ENCODE measurements at places on chromosomes 3 and 15.

DNA sequence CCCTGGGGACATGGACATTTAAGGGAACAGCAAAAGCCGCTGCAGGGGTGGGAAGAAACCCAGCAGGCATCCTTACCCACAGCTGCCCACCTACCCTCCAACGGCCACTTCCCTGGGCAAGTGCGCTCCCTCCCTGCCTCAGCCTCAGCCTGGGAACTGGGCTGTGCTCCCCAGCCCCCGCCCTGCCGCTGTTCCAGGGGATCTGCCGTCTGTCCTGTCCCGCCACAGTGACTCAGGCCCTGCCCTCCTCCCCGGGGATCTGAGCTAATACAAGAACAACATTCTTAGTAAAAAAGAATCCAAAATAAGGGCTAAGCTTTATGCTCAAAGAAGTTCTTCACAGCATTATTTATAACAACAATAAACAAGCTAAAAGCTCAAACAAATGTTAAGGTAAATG lies 7.4 kb upstream of the IQSEC1 start:
- no peak for DNase-seq
- no peak overlapping the region for H3K4me3 ChIP-seq
- H3K4me1 ChIP-seq: peaks cover 4% of the 10 kb centered on the region
- H3K36me3 ChIP-seq: no peaks in the 10 kb centered on the region

GRCh38 chr3:172577987-172578570 lies 54.8 kb upstream of the TNFSF10 start:
- no peak overlapping the region for H3K27ac ChIP-seq
- H3K4me1 ChIP-seq: peaks cover 20% of the 10 kb centered on the region
- no peaks in the 10 kb centered on the region for H3K27me3 ChIP-seq
- DNase-seq: no peak

DNA sequence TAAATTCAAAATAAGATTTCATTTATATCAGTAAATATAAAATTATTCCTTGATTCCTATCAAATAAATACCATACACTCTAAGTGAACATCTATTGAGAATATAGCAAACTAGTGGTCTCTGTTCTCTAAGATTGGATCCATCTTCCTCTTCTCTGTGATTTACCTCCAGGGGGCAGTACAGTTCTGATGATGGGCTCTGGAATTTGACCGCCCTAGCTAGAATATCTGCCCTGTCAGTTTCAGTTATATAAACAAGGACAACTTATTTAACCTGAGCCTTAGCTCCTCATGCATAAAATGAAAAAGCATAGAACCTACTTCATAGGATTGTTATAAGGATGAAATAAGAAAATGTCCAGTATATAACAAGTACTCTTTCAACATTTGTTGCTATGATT lies 171.1 kb upstream of the CCDC54 start:
- H3K36me3 ChIP-seq: no peaks in the 10 kb centered on the region
- H3K4me3 ChIP-seq: no peak overlapping the region
- no peak for DNase-seq
- H3K4me1 ChIP-seq: peaks cover 5% of the 10 kb centered on the region
- H3K27me3 ChIP-seq: no peaks in the 10 kb centered on the region

GRCh38 chr3:27089068-27089467 lies 280.1 kb downstream of the NEK10 start:
- no peak overlapping the region for H3K27ac ChIP-seq
- H3K4me3 ChIP-seq: no peak overlapping the region
- DNase-seq: no peak
- no peaks in the 10 kb centered on the region for H3K36me3 ChIP-seq
- no peaks in the 10 kb centered on the region for H3K4me1 ChIP-seq

GRCh38 chr15:39616731-39617455 lies 36.0 kb downstream of the THBS1 start:
- H3K36me3 ChIP-seq: no peaks in the 10 kb centered on the region
- H3K27me3 ChIP-seq: no peaks in the 10 kb centered on the region
- no peaks in the 10 kb centered on the region for H3K4me1 ChIP-seq
- no peak for DNase-seq
- H3K4me3 ChIP-seq: no peak overlapping the region

DNA sequence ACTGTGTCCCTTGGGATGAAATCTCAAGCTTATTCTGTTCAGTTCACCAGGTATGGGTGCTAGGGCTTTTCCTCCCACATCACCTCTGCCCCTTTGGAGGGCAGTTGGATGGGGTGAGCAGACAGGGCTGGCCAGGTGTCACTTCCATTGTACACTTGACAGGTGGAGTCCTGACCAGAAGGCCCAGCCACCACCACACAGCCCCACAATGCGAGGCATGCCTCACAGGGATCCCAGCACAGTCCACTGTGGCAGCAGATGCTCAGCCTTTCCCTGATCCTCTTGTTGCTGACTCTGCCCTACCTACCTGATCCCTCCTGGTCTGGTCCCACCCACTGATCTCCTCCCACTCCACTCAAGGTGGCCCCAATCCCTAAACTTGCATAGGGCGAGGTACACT lies 88.2 kb downstream of the ANP32A start:
- no peaks in the 10 kb centered on the region for H3K36me3 ChIP-seq
- H3K27me3 ChIP-seq: no peaks in the 10 kb centered on the region
- no peak overlapping the region for H3K4me3 ChIP-seq
- H3K4me1 ChIP-seq: peaks cover 8% of the 10 kb centered on the region

DNA sequence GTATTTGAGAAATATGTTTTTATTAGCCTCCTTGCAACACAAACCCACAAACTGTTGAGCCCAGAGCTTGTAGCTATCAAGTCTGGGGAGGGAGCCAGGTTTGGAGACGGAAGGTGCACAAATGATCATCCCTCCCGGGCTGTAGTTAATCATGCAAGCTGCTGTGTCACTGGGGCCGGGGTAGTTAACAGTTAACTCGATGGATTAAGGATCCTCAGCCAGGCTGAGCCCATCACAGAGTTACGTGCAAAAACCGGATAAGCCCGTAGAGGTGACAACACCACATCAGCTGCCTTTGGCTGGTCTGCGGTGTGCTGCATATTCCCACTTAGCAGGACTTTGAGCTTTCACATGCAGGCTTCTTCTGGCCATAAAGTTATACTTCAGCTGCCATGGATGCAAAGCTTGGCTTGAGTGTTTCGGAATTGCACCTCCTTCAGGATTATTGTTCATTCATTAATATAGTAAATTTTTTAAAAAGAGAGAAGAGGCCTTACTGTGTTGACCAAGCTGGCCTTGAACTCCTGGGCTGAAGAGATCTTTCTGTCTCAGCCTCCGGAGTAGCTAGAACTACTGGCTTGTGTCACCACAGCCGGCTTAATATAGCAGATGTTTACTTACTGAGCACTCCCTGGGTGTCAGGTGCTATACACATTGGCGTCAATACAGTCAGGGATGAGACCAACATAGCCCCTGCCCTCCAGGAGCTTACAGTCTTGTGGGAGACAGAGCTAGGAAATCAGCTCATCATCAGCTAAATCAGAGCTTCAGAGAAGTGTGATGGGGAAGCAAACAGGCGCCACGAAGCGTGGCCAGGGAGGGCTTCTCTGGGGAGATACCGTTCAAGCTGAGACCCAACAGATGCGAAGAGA lies 226.8 kb upstream of the BHLHE40 start:
- H3K4me1 ChIP-seq: peaks cover 20% of the 10 kb centered on the region
- no peaks in the 10 kb centered on the region for H3K27me3 ChIP-seq
- DNase-seq: no peak
- H3K36me3 ChIP-seq: no peaks in the 10 kb centered on the region

DNA sequence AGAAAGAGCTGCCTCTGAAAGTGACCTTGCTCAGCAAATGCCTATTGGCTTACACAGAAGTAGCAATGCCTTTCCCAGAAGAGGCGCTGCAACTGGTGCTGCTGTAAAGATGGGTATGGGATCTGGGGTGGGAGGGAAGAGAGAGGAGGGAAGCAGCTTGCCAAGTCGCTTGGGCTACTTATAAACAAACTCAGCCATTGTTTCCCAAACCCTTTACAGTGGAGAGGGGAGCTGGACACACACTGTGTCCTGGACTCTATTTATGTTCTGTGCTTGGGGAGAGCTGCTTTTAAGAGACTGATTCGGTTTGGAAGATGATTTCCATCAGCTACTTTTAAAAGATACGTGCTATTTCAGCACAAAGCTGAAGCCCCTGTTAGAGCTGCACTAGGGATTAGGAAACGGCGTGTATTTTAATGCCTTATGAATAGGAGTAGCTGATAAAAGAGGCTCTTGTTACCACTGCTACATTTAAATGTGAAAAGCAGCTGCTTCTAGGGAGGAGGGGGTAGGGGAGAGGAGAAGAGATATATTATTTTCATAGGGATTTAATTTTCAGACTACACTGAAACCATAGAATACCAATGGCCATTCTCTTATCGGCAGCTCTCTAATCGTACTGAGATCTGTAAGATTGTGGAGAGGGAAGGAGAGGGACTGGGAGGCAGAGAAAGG lies 440.6 kb downstream of the MCTP2 start:
- H3K27ac ChIP-seq: no peak overlapping the region
- H3K27me3 ChIP-seq: no peaks in the 10 kb centered on the region
- peaks cover 14% of the 10 kb centered on the region for H3K4me1 ChIP-seq
- no peaks in the 10 kb centered on the region for H3K36me3 ChIP-seq

DNA sequence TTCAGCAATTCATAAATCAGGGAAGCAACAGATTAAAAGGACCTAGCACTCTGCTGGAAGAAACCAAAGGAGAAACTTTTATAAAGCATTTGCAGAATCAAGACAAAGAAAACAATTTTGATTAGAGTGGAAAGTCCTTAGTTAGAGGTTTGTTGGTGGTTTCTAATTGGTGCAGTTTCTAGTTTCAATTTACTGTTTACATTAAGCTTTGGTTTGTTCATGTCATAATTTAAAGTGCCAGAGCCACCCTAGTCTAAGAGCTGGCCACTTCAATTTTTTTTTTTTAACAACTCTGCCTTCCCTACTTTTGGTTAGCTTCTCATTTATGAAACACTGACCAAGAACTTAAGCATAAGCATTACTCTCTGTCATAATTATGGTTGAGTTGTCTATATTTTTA lies 1428.2 kb upstream of the GBE1 start:
- H3K27me3 ChIP-seq: no peaks in the 10 kb centered on the region
- DNase-seq: no peak
- H3K4me3 ChIP-seq: no peak overlapping the region
- H3K27ac ChIP-seq: no peak overlapping the region
- H3K36me3 ChIP-seq: no peaks in the 10 kb centered on the region

- no peak overlapping the region for H3K4me3 ChIP-seq
- no peaks in the 10 kb centered on the region for H3K4me1 ChIP-seq
- H3K27me3 ChIP-seq: no peaks in the 10 kb centered on the region
- no peaks in the 10 kb centered on the region for H3K36me3 ChIP-seq
- no peak for DNase-seq
Observed at GRCh38 chr3:3027976-3028567, 82.1 kb downstream of the IL5RA start.

- no peaks in the 10 kb centered on the region for H3K27me3 ChIP-seq
- DNase-seq: no peak
- no peak overlapping the region for H3K4me3 ChIP-seq
- no peaks in the 10 kb centered on the region for H3K36me3 ChIP-seq
Observed at GRCh38 chr3:98978068-98978811, 76.7 kb upstream of the DCBLD2 start.

GRCh38 chr3:4716266-4716665 lies 223.1 kb downstream of the ITPR1 start:
- peaks cover 28% of the 10 kb centered on the region for H3K4me1 ChIP-seq
- no peaks in the 10 kb centered on the region for H3K36me3 ChIP-seq
- no peak overlapping the region for H3K4me3 ChIP-seq
- H3K27me3 ChIP-seq: no peaks in the 10 kb centered on the region
- no peak overlapping the region for H3K27ac ChIP-seq

GRCh38 chr3:111809186-111809585 lies 49.9 kb upstream of the PHLDB2 start:
- DNase-seq: no peak
- H3K27me3 ChIP-seq: no peaks in the 10 kb centered on the region
- H3K27ac ChIP-seq: no peak overlapping the region
- H3K4me1 ChIP-seq: peaks cover 5% of the 10 kb centered on the region

DNA sequence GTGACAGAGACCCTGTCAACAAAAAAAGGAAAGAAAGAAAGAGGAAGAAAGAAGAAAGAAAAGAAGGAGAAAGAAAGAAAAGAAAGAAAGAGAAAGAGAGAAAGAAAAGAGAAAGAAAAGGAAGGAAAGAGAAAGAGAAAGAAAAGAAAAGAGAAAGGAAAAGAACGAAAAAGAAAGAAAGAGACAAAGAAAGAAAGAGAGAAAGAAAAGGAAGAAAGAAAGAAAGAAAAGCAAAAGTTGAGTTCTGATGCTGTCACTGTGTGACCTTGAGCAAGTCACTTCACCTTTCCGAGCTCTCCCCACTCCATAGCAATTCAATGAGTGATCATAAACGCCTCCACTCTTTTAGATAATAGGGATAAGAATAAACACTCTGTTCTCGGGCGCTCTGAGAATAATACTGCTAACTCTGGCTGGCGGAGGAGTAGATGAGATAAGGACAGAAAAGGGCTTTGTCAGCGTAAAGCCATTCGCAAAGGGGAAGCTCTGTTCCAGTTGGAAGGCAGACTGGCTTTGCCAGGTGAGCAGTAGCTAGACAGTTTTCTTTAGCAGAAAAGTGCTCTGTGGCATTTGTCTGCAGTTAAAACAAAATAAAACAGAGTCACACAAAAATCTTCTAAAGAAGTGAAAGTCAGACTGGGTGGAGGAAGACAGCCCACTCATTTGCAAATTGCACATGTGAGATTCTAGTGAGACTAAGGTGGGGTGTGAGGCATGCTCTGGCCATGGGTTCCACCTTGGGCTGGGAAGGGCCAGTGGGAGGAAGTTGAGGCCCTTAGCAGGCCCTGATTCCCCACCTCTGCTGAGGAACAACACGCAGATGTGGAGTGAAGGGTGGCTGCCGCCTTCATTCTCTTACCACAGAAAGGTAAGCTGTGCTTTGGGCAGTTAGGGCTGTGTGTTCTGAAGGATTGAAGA lies 9.6 kb upstream of the FLNB start:
- H3K27ac ChIP-seq: no peak overlapping the region
- H3K36me3 ChIP-seq: no peaks in the 10 kb centered on the region
- H3K27me3 ChIP-seq: no peaks in the 10 kb centered on the region
- H3K4me3 ChIP-seq: no peak overlapping the region
- H3K4me1 ChIP-seq: peaks cover 4% of the 10 kb centered on the region
- no peak for DNase-seq

DNA sequence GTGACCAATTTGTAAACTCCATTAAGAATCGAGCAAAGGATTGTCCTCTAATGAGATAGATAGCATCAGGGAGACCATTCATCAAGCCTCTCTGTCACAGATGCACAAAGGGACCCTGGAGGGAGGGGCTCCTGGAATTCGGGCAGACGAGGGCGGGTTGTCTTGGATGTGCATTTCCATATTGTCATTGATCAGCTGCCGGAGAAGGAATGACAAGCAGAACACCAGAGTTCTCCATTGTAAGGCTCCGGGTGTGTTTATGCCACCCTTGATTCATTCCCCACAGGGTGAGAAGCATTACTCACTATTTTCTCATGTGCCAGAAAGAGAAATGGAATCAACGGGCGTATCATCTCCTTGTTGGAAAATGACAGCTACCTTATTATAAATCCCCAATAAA lies 167.5 kb downstream of the EBLN2 start:
- H3K27me3 ChIP-seq: no peaks in the 10 kb centered on the region
- no peak overlapping the region for H3K4me3 ChIP-seq
- no peaks in the 10 kb centered on the region for H3K36me3 ChIP-seq
- H3K27ac ChIP-seq: no peak overlapping the region
